Stimulated activated CD4-positive, alpha-beta T cell treated with anti-CD3 and anti-CD28 coated beads, Interleukin-4, amount 100 ng/mL, for 4 hours (primary cell): ENCODE measurements at places on chromosomes 16 and 17.

GRCh38 chr16:49340466-49340865, 33.1 kb upstream of the C16orf78 start:
- no peak for DNase-seq

DNA sequence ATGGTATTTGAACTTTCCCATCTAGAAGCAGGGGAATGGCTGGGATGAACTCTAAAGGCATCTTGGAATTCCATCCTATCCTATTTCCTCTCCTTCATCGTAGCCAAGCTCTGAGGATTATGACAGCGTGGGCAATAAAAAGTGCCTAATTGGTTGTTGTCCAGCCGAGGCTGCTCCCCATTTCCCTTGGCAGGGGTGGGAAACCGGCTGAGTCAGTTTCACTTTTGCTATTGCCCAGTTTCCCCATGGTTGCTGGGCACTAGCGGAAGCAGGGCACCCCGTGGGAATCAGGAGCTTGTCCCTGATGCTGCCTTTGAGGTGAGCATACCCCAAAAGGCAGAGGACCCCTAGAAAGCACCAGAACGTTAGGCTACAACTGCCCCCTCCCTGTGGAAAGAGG, 13.8 kb upstream of the SP2 start:
- no peak for DNase-seq

- no peak for DNase-seq
These were observed 38.4 kb downstream of the ADAMTS18 start for GRCh38 chr16:77396461-77396860.

- DNase-seq = no peak
These were observed 128.1 kb downstream of the RGS9 start for GRCh38 chr17:65265276-65265675.

DNA sequence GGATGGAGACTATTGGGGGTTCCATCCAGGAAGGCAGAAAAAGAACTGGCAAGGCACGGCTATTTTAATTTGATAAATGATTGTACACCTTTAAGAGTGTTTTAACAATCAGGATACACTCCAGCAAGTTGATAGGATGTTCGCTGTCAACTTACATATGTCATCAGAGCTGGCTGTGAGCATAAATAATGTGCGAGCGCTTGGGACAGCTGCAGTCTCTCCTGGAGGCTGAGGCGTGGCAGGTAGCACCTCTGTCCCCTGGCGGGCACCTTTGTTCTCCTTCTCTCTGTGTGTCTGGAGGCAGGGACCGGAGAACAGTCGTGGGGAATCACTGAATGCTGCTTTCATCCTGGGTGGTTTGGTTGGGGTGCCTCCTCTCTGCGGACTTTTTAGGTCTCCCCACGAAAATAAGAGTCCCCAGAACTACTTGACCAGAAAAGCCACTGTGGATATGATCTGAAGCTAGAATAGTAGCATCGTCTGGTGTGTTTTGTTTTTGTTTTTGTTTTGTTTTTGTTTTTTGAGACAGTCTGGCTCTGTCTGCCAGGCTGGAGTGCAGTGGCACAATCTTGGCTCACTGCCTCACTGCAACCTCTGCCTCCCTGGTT, 9.4 kb downstream of the BAHCC1 start:
- no peak for DNase-seq
